ENCODE measurements at places on chromosomes 2 and 18.

GRCh38 chr2:80621656-80622055 is 317.1 kb upstream of the LRRTM1 start:
- no peak for DNase-seq

GRCh38 chr2:118968961-118969733 is 27.2 kb downstream of the MARCO start:
- no peak for DNase-seq

DNA sequence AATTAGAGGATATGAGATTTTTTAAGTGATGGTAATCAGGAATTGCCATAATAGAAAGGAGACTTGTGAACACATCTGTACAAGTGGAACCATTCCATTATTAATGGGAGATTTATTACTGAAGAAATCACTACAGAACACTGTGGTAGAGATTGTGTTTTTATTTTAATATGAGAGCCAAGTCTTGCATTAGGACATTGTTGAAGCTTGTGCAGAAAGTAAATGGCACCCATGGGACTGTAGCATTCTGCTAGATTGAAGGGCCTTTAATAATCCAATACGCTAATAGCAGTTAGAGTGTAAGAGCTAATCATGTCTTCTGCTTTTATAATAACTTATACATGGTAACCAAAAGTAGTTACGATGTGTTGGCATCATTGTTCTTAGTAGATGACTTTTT is 83.6 kb downstream of the VRK2 start:
- DNase-seq, result no peak

DNA sequence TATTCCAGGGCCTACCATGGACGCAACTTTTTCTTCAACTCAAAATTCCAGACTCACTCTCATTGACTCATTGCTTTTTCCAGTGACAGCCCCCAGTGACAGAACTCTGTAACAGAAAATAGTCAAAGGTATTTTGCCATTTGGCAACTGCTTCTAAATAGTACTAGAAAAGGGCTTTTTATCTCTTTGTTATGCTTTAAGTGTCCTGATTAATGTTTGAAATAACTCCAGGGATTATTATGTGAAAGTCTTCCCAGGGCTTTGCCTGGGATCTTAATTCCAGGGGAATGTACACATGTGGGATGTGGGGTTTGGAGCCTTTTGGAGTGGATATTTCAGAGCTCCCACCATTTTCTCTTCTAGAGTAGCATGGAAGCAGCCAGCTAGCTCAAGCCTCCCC is 198.8 kb downstream of the KCNS3 start:
- DNase-seq, result no peak

GRCh38 chr2:177123048-177123447 is 89.5 kb upstream of the HNRNPA3 start:
- DNase-seq, result no peak

- no peak for DNase-seq
Observed at GRCh38 chr2:74079522-74080341, 68.0 kb downstream of the BOLA3 start.

GRCh38 chr18:10518595-10519255 is 7.1 kb upstream of the NAPG start:
- DNase-seq, result peak; percentile 60

GRCh38 chr18:2901423-2901985 is 54.7 kb downstream of the EMILIN2 start:
- no peak for DNase-seq

GRCh38 chr2:171319164-171319810 is 114.5 kb downstream of the METTL8 start:
- no peak for DNase-seq

DNA sequence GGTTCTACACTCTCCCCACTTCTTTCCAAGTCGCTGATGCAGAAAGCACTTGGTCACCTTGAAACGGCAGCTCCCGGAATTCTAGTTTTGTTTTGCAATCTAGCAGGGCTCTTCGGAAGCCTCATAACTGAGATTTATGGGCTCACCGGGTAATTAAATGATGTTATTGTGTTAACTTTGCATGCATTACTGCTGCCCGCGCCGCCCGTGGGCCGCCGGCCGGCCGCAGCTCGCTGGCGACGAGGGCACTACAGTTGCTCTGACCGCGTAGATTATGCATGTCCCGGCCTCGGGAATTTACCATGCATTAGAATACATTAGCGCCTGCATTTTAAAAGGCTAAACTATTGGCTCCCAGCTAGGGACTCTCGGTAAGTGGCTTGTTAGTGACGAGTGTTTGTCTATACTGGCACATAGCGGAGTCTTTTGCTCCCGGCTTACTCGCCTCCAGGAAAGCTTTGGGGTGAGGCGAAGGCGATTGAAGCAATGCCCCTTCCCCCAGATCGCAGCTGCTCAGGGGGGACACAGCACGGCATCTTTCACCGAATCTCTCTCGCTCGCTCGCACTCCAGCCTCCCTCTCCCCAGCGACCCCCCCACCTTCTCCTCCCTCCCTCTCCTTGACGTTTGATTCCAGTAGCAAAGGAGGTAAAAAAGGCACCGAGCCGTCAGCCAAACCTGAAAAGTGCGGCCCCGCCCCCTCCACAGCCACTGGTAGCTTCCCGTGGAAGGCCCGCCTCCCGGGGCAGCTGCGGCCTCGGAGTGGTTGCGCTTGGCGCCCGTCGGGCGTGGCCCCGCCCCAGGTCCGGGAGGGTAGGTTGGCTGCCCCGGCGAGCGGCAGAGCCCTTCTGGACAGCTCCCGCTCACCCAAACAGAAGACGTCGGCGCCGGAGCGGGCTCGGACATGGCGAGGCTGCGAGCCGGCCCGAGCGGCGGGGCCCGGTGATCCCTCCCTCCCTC is at the start of gene ONECUT2:
ONECUT2 (plus strand) TSS at position 839 of the 959 bp plus-strand sequence. CDS start 343 bp downstream, outside the sequence.
- peak; percentile 87 for DNase-seq

DNA sequence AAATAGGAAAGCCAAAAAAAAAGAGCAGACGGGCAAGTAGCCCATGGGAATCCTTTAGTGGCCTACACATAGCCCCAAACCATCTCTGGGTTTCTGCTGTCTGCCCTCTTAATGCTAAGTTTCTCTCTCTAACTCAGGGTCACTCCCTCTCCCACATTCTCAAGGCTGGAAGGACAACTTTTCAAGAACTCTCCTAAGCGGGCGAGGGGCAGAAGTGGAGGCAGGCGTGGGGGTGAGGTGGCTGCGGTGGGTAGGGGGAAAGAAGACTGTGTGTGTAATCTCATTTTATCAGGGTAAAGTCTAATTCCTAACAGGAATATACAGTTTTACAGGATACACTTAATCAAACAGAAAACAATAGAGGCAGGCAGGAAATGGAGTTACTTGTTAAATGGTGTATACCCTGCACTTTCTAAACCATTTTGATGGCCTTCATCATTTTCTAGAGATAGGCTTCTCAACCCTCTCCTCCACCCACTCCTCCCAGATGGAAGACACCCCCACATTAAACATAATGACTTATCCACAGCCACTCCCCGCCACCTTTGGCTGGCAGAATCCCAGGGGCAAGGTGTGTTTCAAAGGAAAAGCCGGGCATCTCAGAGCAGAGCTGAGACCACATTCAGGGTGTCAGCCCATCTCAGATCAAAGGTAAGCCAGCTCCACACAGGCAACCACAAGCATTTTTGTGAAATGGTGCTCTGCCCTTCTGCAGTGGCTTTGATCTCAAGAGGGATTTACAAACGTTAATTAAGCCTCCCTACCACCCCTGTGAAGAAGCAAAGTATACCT is 6.8 kb downstream of the SMAD7 start:
- no peak for DNase-seq

- no peak for DNase-seq
Observed at GRCh38 chr2:211836409-211836808, 702.2 kb downstream of the ERBB4 start.

- no peak for DNase-seq
Observed at GRCh38 chr18:79819064-79819967, 21.6 kb downstream of the KCNG2 start.

DNA sequence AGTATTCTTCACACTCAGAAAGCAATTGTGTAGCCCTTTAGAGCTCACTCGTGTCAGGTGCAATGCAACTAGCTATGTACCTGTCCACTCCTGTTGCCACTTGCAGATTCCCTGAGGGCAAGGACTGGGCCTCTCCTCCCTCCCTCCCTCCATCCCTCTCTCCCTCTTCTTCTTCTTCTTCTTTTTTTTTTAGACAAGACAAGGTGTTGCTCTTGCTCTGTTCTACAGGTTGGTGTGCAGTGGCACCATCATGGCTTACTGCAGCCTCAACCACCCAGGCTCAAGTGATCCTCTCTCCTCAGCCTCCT is 119.7 kb downstream of the ACKR3 start:
- no peak for DNase-seq

- DNase-seq, result no peak
Observed at GRCh38 chr2:217475101-217475500, 527.7 kb downstream of the TNS1 start.

GRCh38 chr2:240037358-240037757 is 7.1 kb upstream of the OR6B2 start:
- DNase-seq, result no peak

- peak; percentile 9 for DNase-seq
Observed at GRCh38 chr2:95346738-95347671, 49.9 kb downstream of the KCNIP3 start.

- no peak for DNase-seq
Observed at GRCh38 chr2:219784178-219784577, 156.7 kb downstream of the SLC4A3 start.

GRCh38 chr18:54267701-54268100 is 1.6 kb upstream of the POLI start:
- DNase-seq, result no peak

- DNase-seq, result no peak
Observed at GRCh38 chr2:120485096-120485495, 139.2 kb downstream of the INHBB start.

DNA sequence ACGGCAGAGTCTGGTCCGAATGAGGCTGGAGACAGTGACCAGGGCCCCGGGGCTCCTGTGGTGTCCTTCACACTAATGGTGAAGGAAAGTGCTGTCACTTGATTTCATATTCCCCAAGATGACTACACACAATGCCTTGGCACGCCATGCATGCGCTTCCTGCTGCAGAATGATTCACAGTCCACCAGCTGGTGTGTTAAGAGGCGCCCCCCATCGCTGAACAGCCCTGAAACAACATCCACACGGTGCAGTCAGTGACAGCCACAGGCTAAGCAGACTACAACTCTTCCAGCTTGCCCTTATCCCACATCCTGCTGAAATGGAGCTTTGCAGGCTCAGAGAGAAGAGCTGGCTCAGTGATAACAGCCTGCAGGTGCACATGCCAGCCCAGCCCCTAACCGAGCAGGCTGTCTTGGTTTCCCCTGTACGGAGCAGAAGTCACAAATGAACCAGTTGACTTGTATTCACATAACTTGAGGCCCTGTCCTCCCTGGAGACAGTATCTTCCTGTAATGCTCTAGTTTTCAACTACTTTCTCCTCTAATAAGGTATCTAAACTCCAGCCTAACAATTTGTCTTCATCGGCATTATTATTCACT is 24.3 kb upstream of the CDH20 start:
- no peak for DNase-seq

DNA sequence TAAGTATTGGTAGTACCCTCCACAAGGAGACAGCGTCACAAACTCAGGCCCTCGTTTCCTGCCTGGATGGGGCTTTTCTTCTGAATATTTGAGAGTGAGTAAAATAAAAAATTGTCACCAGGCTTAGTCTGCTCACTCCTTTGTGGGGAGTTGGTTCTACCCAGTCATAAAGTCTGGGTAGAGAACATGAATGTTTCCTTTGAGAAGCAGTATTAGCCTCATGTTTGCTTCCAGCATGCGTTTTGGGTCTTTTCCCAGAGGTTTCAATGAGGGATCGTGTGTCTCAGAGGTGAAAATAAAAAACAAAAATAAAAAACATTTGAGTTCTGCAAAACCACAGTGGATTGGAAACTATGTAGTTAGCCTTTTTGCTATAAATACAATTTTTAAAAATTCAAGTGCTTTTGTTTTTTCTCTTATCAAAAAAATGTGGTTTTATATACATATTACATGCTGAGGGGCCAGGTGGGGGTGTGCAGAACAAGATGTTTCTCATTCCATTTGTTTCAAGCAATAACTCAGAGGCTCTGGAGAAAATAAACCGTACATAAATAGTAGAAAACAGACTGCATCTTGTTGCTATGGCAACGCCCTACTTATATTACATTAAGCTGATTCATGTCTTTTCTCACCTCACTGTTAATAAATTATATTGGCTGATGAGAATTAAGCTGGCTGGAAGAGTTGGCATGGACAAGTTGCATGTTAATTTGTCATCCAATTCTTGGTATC is 225.4 kb upstream of the FBXO11 start:
- DNase-seq, result peak; percentile 83

- DNase-seq, result no peak
Observed at GRCh38 chr18:79496237-79496977, 100.7 kb downstream of the NFATC1 start.

GRCh38 chr2:128263902-128264331 is 54.8 kb downstream of the HS6ST1 start:
- no peak for DNase-seq

DNA sequence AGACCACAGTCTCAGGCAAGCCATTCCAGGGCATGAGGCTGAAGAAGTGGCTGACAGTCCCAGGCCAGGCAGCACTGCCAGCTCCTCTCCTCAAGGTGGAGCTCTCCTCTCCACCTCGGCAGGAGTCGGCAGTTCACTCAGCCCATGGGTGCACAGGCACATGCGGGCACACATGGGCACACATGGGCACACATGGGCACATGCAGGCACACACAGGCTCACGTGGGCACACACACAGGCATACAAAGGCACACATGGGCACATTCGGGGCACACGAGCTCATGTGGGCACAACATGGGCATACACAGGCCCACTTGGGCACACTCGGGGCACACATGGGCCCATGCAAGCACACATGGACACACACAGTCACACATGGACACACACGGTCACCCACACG is 65.3 kb upstream of the TAF1B start:
- no peak for DNase-seq

- DNase-seq, result no peak
Observed at GRCh38 chr2:196535742-196536141, 103.8 kb upstream of the CCDC150 start.

All from right lung (tissue), 10 donors.